RPMI7951 (cell line): ENCODE measurements at places on chromosomes 7 and 10. TPM values are rescaled to one million over a fixed set of nuclear protein-coding genes. Genes with fewer than 3 reads are reported as not detected.
A peak's percentile ranks its signal among the peaks of the same experiment; 100 is the strongest.

DNA sequence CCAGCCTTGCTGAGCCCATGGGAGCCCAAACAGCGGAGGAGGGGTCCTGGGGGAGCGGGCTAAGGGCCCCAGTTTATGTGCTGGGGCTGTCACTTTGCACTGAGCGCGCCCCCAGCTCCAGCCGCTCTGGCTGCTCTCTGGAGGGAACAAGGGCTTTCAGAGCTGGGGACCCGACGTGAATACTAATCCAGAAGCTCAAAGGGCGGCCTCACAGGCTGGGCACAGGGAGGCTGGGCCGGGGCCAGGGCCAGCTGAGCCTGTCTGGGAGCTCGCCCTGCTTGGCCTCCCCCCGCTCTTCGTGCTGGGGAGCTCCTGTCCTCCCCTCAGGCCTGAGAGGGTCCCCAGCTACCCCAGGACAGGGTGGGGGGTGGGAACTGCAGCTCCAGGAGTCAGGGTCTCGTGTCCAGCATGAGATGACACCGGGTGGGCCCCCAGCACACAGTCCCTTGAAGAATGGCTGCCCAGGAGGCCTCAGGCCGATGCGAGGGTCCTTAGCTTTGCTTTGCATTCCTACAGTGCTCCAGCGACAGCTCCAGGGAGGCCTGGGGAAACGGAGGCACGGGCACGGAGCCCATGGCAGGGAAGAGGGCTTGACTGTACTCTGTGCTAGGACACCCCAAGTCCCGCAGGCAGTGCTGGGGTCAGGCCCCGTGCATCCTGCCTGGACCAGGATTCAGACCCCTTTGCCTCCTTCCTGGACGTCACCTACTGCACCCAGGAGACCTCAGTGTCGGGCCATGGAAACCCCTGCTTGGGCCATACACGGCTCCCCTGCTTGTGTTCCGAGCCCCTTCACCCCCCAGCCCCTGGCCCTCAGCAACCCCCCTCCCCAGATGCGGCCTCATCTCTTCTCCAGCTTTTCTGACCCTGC is 5.8 kb upstream of the AMZ1 start:
- no peak for DNase-seq

The TMEM213 gene
- total RNA-seq, result not detected in 2 replicates

DNA sequence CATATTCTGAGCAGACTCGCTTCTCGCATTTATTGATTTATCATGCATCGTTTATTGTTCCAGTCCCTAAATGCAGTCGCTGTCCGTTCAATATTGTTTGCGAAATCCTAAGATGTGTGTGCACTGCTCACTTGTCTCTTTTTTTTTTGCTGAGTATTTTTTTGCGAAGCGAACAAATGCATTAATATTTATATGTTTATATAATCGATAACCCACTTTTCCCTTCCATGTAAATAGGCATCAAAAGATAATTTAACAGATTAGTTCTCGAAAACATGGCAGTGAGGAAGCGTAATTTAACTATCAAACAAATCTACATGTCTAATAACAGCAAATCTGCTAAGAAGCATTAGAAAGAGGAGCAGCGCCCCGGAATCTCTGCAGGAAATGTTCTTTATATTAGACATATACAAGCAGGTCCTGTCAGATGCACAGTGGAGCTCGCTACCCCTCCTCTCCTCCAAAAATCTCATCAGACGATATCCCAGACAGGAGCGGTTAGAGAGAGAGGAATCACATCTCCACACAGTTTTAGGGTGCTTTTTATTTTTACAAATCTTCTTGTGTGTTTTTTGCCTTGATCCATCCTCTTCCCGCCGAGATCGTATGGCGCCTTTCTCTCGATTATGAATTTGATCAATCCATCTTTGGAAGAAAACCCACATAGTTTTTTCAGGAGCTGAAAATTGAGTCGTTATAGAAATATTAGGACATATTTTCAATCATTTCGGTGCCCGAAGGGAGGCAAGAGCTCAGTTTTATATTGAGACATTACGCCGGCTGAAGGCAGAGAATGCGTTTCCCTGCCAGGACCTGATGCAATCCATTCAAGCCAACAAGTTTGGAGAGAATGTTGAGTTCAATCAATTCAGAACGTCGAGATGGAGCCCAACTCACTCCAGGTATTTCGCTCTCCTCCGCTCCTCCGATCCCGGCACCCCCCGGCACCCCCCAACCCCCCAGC is at the start of gene ARID5B:
Gene ARID5B (plus strand): TSS at position 871 of the 964 bp plus-strand sequence. CDS start 11 bp downstream, at position 882.
- peak; percentile 75 for DNase-seq

GRCh38 chr10:91366704-91367103 is 43.4 kb upstream of the HECTD2 start:
- DNase-seq, result no peak

GRCh38 chr10:30151581-30152389 is 92.4 kb upstream of the JCAD start:
- peak; percentile 98 for DNase-seq

The SPDYE2 gene
- total RNA-seq, result not detected in 2 replicates

DNA sequence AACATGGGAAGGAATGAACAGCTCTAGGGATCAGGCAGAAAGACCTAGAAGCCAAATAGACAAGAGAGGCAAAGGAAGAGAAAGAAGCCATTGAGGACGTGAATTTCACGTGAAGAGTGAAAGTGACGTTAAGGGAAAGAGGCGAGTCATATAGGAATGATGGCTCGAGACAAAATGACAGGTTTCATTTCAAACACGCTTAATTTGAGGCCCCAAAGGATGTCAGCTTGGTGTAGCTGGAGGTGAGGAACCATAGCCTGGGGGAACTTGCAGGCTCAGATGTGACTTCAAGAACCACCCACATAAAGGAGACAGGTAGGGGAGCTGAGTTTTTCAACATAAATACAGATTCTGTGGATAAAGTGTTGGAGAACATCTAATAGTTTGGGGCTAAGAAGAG is 84.3 kb upstream of the ATP6V0A4 start:
- no peak for DNase-seq

- DNase-seq, result peak; percentile 73
Observed at GRCh38 chr10:62626817-62627216, 177.7 kb upstream of the ADO start.

GRCh38 chr10:99659868-99660366 is 608 bp downstream of the ENTPD7 start:
- DNase-seq, result no peak

The FAM221A gene
- 0.72 and 1.7 TPM in 2 replicates for total RNA-seq

DNA sequence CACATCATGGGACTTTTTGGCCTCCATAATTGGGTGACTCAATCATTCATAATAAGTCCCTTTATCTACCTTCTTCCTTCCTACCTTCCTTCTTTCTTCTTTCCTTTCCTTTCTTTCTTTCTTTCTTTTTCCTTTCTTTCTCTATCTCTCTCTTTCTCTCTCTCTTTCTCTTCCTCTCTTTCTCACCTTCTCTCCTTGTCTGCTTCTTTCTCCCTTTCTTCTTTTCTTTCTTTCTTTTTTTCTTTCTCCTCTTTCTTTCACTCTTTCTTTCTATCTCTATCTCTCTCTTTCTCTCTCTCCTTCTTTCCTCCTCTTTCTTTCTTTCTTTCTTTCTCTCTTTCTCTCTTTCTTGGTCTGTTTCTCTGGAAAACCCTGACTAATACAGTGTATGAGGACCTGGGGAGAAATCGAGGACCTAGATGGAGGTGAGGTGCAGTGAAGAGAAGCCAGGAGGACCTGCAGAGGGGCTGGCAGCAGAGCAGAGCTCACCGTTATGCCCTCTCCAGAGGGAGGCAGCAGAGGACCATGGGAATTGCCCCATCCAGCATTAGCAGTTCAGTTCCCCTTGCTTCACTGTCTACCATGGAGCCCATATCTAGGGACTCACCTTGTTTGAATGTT is 52.7 kb upstream of the BTRC start:
- DNase-seq, result peak; percentile 18

- DNase-seq, result no peak
Observed at GRCh38 chr7:77838929-77839491, 40.4 kb downstream of the PHTF2 start.

The HTR5A gene
- total RNA-seq, result not detected in 2 replicates

- DNase-seq, result peak; percentile 52
Observed at GRCh38 chr7:132066761-132067171, 509.5 kb downstream of the PLXNA4 start.

The GSTO2 gene
- total RNA-seq, result 2.3 and 2.6 TPM in 2 replicates

DNA sequence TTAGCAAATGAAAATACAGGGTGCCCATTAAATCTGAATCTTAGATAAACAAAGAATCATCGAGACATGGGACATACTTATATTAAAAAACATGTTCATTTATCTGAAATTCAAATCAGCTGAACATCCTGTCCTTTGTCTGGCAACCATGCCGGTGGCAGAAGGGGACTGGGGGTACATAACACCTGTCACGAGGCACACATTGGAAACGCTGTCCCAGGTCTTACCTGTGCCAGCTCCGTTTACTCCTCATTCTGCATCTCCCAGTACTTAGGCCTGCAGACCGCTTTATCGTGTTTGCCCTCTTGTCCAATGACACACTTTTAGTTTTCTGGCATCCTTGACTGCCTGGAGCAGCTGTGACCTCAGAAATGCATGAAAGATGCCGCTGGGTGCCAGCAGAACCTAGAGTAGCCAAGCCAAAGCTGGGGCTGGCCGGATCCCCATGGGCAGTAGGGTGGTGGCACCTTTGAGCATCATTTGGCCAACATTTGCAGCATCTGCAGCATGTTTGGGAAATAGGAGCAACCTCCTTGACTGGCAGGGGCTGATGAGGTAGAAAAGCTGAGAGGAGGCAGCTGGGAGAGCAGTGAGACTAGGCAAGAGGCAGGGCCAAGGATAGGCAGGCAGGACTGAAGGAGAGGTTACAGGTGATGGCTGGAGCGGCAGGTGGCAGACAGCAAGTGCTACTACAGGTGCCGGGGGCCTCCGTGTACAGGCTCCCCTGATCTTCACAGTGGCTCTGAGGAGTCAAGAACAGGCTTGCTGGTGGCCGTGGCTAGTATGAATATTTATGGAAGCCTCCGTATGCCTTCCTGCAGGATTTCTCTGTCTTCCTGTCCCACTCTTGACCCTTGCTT is 62.3 kb upstream of the BTBD16 start:
- DNase-seq, result no peak

DNA sequence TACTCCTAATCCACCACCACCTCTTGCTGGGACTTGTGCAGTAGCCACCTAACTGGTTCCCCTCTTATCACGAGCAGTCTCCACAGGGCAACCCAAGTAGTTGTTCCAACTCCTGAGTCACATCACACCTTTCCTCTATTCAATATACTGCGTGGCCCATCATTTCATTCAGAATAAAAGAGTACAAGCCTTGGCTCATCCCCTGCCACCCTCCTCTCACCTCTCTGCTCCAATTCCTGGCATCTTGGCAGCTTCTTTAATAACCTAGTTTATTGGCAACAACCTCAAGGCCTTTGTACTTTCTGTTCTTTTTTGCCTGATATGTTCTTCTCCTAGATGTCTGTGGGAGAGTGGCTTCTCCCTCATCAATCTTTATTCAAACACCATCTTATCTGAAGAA is 199.4 kb downstream of the KIAA1217 start:
- no peak for DNase-seq

- no peak for DNase-seq
Observed at GRCh38 chr7:47677093-47677492, 95.2 kb upstream of the TNS3 start.
